Placental pericyte (primary cell): ENCODE measurements at places on chromosomes 12 and 14. TPM values are rescaled to one million over a fixed set of nuclear protein-coding genes. Genes with fewer than 3 reads are reported as not detected.

The WNT1 gene
- total RNA-seq: not detected in 2 replicates

The DNAJC22 gene
- 1.1 and 2.1 TPM in 2 replicates for total RNA-seq

The LMNTD1 gene
- total RNA-seq: not detected in 2 replicates

The CD163L1 gene
- 2.4 and 7.4 TPM in 2 replicates for total RNA-seq

The KRT7 gene
- total RNA-seq: 1.1 and 7.0 TPM in 2 replicates

The LAG3 gene
- 0.22 and 0.29 TPM in 2 replicates for total RNA-seq

The SPIC gene
- total RNA-seq: not detected in 2 replicates

The ZDHHC22 gene
- under 0.01 TPM in 1 of 2 replicates, not detected in the other for total RNA-seq

The SLC38A1 gene
- 128 and 149 TPM in 2 replicates for total RNA-seq

The JAG2 gene
- 1.4 and 1.5 TPM in 2 replicates for total RNA-seq

The CIROP gene
- not detected in 2 replicates for total RNA-seq

The CELA1 gene
- total RNA-seq: not detected in 2 replicates

The TSHR gene
- not detected in 2 replicates for total RNA-seq

The OLR1 gene
- total RNA-seq: 8.7 and 188 TPM in 2 replicates

The CCDC60 gene
- total RNA-seq: not detected in 2 replicates
